ENCODE measurements at places on chromosomes 16 and 17.

GRCh38 chr16:21283521-21284289 lies 5.6 kb upstream of the CRYM start:
- no peak for DNase-seq

DNA sequence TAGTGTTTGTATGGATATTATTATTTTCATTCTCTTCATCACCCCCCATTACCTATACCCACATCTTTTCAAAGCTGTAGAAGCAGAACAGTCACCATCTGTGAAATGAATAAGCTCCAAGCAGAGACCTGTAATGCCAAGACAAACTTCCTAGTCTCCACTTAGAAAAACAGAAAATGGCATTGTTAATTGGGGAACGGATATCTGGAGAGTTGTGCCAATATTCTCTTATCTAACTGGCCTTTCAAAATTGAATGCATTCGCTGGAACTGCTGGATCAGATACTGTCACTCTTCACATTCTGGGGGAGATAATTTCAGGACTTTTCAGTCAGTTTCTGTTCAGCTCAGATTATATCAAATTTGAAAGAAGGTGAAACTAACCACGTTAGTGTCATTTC lies 464.4 kb upstream of the GOT2 start:
- DNase-seq, result no peak

GRCh38 chr17:6686026-6686425 lies 27.1 kb downstream of the SLC13A5 start:
- DNase-seq, result no peak

- DNase-seq, result no peak
Observed at GRCh38 chr17:71316176-71316897, 804.5 kb upstream of the SOX9 start.

DNA sequence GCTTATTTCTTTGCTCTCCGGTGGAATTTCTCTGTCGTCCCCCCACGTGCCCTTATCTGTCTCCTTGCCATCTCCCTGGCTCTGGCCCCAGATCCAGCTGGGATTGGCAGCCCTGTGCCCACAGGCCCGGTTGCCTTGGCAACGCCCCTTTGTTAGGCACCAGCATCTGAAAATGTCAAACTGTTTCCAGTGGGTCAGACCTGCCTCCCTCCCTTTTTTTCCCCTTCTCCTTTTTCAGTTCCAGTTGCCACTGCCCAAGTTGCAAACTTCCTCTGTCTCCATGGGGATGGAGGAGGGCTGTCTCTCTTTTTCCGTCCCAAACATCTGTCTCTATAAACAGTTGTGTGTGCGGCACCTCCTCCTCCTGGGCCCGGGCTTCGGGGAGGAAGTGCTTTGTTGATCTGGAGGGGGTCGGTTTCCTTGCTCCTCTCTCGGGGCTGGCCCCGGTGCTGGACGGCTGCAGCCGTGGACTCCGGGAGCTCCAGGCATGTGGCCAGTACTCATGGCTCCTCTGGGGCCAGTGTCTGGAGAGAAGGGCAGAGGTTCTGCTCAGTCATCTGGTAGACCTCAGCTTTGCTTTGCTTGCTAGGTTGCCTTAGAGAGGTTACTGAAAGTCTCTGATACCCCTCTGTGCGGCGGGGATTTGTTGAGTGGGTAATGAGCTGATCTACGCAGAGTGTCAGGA lies 35.3 kb downstream of the SOCS3 start:
- DNase-seq, result no peak

- no peak for DNase-seq
Observed at GRCh38 chr17:68704871-68705713, 103.9 kb upstream of the FAM20A start.

- peak; percentile 29 for DNase-seq
Observed at GRCh38 chr17:75832164-75832651, 12.0 kb downstream of the UNC13D start.

- no peak for DNase-seq
Observed at GRCh38 chr17:63506627-63507026, 16.5 kb upstream of the KCNH6 start.

GRCh38 chr16:84614968-84615813 lies 2.7 kb downstream of the COTL1 start:
- DNase-seq, result no peak

- DNase-seq, result no peak
Observed at GRCh38 chr16:51636920-51637769, 486.1 kb upstream of the SALL1 start.

DNA sequence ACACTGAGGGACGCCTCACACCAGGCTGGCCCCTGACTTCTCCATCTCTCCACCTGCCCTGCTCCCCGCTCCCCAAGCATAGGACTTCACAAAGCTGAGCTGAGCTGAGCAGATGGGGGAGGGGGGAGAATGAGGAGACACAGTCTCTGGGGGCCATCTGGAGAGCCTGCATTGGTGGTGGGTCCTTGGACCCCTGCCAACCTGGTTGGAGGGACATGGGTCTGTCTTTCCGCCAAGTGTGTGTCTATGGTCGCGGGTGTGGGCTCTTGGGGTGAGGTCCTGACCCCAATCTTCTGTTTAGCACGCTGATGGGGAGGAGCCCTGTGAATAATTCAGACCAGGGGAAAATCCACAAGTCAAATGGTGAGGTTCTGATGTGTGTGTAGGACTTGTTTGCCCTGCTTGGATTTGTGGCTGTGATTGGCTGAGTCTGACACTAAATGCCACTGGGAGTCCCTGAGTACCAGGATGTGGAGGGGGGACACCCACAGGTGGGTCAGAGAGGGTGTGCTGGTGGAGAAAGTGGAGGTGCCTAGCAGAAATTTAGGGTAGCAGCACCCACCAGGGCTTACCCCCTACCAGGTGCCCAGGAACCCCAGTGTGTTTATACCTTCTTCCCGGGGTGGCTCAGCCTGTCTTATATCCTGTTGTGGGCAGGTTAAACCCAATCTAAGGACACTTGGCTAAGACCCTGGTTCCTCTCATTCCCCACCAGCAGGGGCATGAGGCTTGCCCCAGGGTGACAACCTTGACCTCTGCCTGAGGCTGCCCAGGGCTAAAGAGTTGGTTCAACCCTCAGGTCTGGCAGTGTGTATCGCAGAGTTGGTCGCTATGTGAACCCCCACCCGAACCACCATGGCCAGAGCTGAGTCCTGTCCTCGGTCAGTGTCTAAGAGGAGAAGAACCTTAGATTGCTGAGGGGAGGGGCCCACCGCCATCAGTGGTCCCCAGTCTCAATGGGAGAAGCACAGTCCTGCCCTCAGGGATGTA lies 2.1 kb downstream of the FMNL1 start:
- peak; percentile 54 for DNase-seq

GRCh38 chr17:80424878-80425765 lies 10.2 kb downstream of the ENDOV start:
- DNase-seq, result no peak

DNA sequence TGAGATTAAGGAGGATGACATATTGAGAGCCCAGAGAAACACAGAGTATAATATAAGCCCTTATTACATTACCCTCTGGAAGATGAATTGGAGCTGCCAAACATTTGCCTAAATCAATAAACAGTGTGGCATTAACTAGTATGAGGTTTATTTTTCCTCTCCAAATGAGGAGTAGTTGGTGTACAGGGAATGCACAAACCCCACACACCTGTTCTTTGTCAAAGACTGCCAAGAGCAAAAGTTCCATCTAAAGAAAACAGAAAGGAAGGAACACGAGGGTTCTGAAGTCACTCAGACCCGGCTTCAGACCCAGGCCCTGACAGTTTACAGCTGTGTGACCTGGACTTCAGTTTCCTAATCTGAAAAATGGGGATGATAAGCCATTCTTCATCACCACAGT lies 138.1 kb downstream of the SHISA9 start:
- no peak for DNase-seq

DNA sequence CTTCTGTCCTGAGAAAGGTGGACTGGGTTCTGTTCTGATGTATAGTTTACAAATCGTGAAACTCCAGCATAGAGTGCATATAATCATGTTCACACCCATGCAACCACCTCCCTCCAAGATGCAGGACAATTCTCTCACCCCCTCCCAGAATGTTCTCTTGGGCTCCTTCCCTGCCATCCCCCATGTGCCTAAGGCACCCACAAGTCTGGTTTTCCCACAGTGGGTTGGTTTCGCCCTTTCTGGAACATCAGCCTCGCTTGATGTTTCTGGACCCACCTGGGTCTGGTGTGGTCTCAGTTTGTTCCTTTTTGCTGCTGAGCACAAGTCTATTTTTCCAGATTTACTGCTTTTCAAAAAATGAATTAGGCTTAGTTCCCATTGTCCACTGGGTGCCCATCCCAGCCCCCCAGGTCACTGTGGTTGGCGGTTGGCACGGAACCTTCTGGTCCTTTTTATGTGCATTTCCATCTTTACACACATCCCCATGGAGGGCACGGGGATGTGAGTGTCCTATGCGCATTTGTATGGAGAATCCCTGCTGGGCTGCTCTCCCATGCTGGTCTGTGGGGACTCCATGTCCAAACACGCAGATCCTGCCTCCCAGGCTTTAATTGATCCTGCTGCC lies 19.0 kb downstream of the MAP2K3 start:
- no peak for DNase-seq

DNA sequence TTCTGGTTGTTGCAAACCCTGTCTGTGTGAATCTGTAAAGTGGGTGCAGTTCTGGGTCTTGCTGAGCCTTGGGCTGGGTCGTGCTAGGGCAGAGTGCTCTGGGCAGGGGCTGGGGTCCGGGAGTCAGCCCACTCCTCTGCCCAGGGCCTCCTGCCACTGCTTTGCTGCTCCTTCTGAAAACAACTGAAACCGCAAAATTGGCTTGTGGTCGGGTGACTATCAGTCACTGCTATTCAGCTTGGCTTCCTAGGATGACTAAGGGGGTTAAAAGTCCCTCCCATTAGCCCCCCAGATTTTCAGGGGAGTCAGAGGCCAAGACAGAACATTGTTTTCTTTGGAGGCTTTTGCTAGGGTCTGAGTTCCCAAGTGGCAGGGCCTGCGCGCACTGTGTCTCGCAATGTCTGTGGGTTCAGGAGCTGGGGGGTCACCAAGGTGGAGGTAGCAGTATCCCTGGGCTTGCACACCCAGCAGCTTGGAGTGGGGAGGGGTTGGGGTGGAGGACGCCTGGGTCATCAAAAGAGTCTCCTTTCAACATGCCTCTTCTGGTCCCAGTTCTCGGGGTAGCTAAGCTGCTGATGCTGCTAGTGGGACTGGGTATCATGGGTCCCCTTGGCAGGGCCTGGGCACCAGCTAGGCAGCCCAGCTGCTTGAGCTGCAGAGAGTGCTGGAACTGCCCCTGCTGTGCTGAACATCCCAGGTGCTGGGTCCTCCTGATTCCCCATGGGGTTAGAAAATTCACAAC lies 13.5 kb upstream of the TBX21 start:
- DNase-seq, result peak; percentile 80

GRCh38 chr17:66381701-66382362 lies 79.4 kb downstream of the PRKCA start:
- no peak for DNase-seq

DNA sequence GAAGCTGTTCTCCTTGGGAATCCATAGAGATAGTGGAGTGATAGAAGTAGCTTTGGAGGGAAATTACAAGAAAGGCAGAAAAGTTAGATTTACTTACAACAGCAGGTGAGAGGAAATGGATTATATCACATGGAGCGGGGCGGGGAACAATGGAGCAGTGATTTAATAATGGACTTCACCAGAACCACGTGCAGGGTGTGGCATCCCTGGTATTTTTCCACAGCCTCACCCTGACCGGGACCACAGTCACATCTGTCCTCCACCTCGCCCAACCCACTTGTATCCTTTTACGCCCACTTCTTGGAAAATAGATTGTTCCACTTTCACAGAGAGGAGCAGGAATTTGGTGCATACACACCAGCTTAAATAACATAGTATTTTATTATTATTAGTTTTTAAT lies 15.9 kb upstream of the CYB5B start:
- no peak for DNase-seq

GRCh38 chr17:34616148-34616547 lies 36.8 kb downstream of the TMEM132E start:
- DNase-seq, result no peak

GRCh38 chr17:79813297-79814126 lies 16.6 kb upstream of the CBX8 start:
- peak; percentile 8 for DNase-seq

- no peak for DNase-seq
Observed at GRCh38 chr17:54864070-54864469, 36.6 kb upstream of the TOM1L1 start.

GRCh38 chr16:79271583-79271982 lies 329.0 kb downstream of the MAF start:
- DNase-seq, result no peak

DNA sequence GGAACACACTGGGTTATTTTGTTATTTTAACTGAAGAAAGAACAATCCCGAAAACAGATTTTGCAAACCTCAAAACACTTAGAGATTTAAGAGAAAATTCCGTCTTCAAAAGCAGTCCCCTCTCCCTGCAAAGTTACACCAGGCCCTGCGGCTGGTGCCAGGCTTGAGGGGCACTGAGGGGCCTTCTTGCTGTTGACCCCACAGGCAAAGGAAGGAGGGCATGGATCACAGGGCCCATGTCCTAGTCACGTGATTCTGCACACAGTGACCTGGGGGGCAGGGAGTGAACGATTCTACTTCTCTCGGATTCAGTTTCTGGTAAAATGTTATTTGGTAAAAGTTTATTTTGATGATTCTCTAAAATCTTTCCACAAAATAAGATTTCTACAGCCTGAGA lies 55.3 kb upstream of the FASN start:
- no peak for DNase-seq

GRCh38 chr17:50922107-50922506 lies 56.0 kb upstream of the TOB1 start:
- DNase-seq, result no peak

- peak; percentile 17 for DNase-seq
Observed at GRCh38 chr16:53449816-53450517, 15.7 kb downstream of the RBL2 start.

DNA sequence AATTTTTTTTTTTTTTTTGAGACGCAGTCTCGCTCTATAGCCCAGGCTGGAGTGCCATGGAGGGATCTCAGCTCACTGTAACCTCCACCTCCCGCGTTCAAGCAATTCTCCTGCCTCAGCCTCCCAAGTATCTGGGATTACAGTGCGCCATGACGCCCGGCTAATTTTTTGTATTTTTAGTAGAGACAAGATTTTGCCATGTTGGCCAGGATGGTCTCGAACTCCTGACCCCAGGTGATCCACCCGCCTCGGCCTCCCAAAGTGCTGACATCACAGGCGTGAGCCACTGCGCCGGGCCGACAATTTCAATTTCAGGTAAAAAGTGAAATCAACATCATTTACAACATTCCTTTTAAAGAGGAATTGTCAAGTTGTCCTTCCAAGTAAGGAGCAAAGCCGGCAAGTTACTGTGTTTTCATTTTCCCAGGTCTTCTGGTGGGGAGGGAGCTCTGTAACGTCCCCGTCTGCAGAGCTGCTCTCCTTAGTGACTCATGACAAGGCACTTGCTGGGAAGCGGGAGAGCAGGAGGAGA lies 873 bp downstream of the NPLOC4 start:
- DNase-seq, result no peak

DNA sequence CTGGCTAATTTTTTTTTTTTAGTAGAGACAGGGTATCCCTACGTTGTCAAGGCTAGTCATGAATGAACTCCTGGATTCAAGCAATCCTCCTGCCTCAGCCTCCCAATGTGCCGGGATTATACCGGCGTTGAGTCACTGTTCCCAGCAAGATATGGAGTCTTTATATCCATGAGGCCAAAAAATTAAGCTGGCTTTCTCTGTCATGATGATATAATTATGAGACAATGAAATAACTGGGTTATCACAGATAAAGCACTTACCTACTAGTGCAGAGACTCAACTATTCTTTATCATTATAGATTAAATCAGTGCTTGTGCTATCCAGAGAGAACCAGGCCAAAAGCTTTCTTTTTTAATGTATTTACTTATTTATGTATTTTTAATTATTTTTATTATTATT lies 36.2 kb downstream of the SMG6 start:
- DNase-seq, result no peak

All from stimulated activated CD4-positive, alpha-beta T cell treated with anti-CD3 and anti-CD28 coated beads, Interleukin-4, amount 100 ng/mL, for 4 hours (primary cell).